ENCODE measurements at places on chromosomes 7 and 10. TPM values are rescaled to one million over a fixed set of nuclear protein-coding genes. Genes with fewer than 3 reads are reported as not detected.

UPF2 gene
- 28.5 TPM for total RNA-seq

FFAR4 gene
- 1.2 TPM for total RNA-seq

- DNase-seq: no peak
These were observed 127.7 kb downstream of the CDK14 start for GRCh38 chr7:90723866-90724265.

NKX2-3 gene
- total RNA-seq: not detected

DNA sequence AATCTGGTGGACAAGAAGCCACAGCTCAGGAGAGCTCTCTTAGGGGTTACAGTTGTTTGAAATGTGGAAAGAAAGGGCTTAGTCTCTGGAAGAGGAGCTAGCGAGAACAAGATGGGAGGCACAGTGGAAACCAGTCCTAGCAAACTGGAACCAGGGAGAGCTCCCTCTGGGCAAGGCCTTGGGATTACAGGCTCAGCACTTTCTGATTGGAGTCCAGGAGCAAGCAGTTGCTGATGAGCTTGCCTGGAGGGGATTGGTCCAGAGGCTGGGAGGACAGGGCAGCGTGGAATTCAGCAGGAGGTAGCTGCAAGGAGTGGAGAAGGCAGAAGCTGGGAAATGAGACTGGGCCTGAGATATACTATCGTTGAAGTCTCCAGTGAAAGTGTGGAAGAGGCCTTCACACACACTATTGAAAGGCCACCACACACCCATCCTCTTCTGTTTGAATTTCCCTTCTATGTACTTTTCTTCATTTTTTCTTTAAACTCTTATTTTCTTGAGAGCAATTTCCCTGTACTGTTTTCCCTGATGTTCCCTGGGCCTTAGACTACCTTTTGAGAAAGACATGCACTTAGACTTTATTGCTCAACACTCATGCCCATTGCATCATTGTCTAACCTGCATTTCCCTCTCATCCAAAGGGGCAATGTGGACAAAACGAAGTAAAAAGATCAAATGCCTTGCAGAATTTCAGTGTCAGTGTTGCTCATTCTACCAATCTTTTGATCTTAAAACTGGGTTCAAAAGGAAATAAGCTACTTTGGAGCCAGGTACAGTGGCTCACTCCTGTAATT, 57.8 kb upstream of the LANCL2 start:
- DNase-seq: no peak

- DNase-seq: no peak
These were observed 141.2 kb upstream of the C1QL3 start for GRCh38 chr10:16662923-16663322.

DNA sequence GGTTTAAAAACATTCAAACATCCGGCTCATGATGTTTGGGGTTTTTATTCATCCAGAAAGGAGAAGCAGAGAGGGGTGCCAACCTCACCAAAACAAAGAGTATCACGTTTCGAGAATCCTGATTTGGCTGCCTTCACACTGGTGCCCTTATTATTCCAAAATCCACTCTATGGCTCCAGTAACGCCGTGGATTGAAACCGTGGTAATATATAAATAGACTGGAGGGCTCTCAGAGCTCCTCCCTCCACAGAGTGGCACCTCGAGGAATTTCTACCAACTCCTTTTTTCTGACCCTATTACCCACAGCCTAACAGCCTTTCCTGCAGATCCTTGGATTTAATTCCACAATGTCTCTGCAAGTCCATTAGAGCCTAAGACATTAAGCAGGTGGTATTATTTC, 353.6 kb downstream of the CRPPA start:
- no peak for DNase-seq

DNA sequence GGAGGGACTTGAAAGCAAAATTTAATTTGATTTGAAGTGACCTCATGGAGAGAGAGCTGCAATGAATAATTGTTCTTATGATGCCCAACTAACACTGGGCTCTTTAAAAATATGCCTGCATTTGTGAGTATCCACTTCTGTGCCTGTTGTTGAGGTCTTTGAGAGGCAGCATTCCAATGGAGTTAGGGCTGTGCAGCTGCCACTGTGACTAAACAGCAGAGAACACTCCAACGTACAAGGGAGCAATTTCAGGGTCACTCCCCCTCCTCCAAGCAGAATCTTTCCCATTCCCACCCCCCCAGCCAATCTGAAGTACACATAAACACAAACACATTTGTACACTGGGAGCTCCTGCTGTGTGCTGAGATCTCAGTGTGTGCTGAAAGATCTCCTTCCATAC, 28.0 kb upstream of the GSAP start:
- no peak for DNase-seq

- no peak for DNase-seq
These were observed 92.9 kb downstream of the CTNNA3 start for GRCh38 chr10:67603086-67603485.

C7orf33 gene
- not detected for total RNA-seq

- no peak for DNase-seq
These were observed 28.8 kb downstream of the RRP12 start for GRCh38 chr10:97372233-97372875.

- DNase-seq: no peak
These were observed 195.5 kb upstream of the MBL2 start for GRCh38 chr10:52967806-52968795.

CYP2C8 gene
- total RNA-seq: 4.1 TPM

GRCh38 chr7:91657483-91658071, 222.9 kb downstream of the MTERF1 start:
- no peak for DNase-seq

- no peak for DNase-seq
These were observed 846.8 kb downstream of the IPMK start for GRCh38 chr10:57420881-57421280.

FOXI2 gene
- not detected for total RNA-seq

DNA sequence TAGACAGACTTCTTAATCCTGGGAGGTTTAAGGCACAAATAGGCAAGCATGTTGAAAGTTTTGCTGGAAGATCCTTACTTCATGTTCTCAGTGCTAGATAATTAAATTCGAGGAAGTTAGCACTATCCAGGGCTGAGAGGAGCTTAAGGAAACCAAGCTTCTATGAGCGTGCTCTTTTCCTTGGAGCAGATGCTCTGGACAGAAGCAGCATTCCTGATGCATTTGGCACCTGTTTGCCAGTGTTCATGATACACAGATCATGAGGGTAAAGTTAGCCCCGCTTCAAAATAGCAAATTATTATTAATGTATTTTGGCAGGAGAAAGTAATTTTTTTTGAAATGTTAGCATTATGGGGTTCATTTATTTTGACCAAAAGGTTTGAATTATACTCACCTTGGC, 9.4 kb downstream of the HDAC9 start:
- DNase-seq: no peak

- DNase-seq: no peak
These were observed 15.3 kb downstream of the LIPK start for GRCh38 chr10:88721392-88721791.

GRCh38 chr10:118017071-118017740, 29.5 kb downstream of the RAB11FIP2 start:
- DNase-seq: no peak

GRCh38 chr7:116553168-116553964, 28.5 kb downstream of the CAV1 start:
- DNase-seq: no peak

DNA sequence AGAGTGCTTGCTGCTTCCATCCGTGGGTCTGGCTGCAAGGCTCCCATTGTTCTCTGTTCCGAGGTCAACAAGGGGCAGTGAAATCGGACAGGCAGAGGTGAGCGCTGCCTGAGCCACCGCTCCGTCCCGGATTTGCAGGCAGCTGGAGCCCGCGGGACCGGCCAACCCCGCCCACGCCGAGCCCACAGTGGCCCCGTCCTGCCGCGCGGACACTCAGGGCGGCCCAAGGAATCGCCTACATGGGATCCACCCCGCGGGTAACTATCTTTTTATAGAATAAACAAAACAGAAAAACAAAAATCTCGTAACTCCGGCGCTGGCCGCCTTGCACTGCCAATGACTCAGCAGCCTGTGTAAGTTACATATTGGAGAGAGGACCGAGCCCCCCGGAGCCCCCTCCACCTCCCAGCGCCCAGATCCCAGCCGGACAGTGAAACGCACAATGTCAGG, 1.9 kb downstream of the BNIP3 start:
- DNase-seq: no peak

DNA sequence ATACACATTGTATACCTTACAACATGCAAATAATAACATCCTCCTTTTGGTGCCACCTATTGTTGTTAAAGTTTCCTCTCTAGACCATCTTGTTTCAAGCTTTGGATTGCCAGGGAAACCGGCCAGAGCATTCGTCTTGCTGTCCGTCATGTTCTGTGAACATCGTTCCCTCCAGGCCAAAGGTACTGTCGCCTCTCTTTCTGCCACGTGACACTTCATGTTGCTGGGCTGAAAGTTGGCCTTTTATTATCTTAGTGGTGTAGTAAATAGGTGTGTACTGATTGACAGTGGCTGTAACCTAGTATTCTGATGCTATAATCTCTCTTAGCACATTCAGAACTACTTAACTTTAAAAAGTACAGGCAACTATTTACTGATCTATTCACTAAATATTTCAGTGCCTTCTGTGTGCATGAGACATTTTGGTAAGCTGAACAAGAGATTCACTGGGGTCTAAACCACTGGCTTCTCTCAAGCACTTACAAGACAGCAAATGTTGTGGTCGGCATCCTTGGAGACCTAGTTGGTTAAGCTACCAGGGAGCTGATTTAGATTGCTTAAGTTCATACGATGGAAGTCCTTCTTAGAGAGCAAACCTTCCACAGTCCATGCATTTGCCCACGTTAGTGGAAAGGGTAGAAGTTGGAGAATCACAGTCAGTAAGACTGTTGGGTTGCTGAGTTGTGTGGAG, 52.4 kb downstream of the SHH start:
- DNase-seq: no peak

DNA sequence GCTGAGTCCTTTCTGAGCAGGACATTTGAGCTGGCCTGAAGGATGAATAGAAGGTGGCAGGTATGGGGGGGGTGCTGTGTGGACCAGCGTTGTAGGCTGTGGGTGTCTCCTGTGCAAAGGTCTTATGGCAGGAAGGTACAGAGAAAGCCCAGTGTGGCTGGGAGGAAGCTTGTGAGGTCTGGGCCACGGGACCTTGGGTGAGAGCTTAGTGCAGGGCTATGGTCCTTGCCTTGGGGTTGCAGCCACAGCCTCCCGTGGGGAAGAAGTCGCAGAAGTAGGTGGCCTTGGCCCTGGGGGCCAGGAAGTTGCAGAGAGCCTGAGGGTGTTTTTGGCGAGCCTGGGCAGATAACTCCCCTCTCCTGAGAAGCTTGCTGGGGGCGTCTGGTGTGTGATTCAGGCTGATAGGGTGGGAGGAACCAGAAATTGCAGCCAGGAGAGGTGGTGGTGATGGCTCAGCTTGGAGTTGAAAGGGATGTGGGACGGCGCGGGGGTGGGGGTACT, 172.0 kb upstream of the TNRC18 start:
- DNase-seq: no peak

DNA sequence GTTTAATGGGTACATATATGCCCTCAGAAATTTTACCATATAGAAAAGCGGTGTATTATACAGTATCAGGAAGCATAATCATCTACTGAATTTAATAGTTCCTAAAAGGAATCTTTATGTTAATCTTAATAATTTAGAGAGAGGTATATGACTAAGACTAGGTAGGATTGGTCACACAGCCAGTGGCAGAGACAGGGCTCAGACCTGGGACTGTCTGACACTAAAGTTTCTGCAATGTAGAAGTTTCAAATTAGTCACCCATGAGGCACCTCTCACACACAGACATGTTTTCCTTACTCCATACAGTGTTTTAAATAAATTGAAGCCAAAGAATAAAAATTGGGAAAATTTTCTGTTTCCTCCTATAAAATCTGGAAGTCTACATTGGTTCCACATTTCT, 72.8 kb upstream of the ADRA2A start:
- no peak for DNase-seq

- no peak for DNase-seq
These were observed 18.8 kb downstream of the ANXA11 start for GRCh38 chr10:80186364-80187012.

GDF10 gene
- total RNA-seq: 5.9 TPM

DNA sequence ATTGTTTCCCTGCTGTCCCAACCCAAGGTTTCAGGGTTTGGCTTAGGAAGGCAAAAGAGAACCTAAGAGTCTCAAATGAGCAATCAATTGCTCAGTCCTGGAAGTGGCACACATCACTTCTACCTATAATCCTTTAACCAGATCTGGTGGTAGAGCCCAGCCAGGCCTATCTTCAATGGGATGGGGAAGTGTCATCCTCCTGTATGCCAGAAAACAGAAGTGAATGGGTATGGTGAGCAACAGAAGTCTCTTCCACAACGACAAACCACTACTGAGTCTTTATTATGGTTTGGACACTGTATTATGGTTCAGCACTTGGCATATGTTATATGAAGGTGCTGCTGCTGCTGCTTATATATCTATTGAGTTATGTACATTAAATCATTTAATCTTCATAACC, 3.0 kb upstream of the AKR1B1 start:
- DNase-seq: no peak

GJD4 gene
- total RNA-seq: 0.32 TPM

GRCh38 chr7:20385126-20385525, 54.4 kb downstream of the ITGB8 start:
- no peak for DNase-seq

- no peak for DNase-seq
These were observed 665.4 kb downstream of the AUTS2 start for GRCh38 chr7:70263471-70264255.

DNA sequence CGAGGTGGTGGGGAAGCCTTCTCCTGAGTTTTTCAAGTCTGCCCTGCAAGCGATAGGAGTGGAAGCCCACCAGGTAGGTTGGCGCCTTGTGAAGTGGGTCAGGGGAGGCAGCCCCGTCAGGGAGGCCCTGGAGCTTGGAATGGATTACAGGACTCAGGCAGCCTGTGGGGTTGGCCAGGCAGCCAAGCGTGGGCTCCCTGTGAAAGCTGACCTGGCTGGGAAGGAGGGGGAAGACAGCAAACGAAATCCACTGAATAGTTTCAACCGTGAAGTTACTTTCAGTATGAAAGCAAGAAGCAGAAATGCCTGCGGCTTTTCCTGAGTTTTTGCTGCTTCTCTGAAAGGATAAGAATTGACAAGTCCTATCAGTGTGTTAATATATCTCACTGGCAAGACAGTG, 36.4 kb downstream of the LHPP start:
- DNase-seq: no peak

DNA sequence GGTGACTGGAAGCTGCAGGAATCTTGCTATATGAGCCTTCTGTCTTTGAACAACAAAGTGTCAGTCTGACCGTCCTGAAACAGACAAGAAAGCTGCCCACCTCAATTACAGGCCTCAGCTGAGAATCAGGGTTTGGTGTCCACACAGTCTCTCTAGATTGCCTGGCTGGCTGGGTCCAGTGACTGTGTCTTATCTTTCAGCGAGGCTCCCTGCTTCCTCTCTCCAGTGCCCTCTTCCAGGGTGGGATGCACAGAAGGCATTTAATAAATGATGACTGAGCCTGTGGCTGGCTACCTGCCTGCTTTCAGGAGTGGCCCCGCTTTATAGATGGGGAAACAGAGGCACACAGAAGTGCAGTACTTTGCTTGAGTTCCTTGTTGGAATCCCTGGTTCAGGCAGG, 27.4 kb downstream of the FGF8 start:
- no peak for DNase-seq

DNA sequence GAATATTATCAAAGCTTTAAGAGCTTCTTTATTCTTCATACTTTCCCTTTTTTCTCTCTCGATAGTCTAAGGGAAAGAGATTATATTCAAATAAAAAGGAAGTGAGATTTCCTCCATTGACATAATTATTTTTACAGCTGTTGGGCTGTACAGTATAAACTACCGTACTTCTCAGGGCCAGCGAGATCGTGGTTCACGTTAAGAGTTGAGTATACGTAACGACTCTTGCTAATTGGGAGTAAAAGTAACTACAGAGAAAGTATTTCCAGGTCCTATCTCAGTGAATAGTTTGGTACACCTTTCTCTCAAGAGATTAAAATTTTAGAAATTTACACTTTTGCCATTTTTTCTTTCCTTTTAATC, 57.8 kb downstream of the INPP5F start:
- DNase-seq: no peak
